Inflammatory macrophage treated with lipopolysaccharide for 1 hour (primary cell): ENCODE measurements at places on chromosomes 3 and 15.

GRCh38 chr3:10292505-10293419 lies at the start of gene GHRL:
Gene GHRL (minus strand): TSS chr3:10292947. CDS start chr3:10290180, 2,767 bp downstream.
- DNase-seq, result peak; percentile 64

DNA sequence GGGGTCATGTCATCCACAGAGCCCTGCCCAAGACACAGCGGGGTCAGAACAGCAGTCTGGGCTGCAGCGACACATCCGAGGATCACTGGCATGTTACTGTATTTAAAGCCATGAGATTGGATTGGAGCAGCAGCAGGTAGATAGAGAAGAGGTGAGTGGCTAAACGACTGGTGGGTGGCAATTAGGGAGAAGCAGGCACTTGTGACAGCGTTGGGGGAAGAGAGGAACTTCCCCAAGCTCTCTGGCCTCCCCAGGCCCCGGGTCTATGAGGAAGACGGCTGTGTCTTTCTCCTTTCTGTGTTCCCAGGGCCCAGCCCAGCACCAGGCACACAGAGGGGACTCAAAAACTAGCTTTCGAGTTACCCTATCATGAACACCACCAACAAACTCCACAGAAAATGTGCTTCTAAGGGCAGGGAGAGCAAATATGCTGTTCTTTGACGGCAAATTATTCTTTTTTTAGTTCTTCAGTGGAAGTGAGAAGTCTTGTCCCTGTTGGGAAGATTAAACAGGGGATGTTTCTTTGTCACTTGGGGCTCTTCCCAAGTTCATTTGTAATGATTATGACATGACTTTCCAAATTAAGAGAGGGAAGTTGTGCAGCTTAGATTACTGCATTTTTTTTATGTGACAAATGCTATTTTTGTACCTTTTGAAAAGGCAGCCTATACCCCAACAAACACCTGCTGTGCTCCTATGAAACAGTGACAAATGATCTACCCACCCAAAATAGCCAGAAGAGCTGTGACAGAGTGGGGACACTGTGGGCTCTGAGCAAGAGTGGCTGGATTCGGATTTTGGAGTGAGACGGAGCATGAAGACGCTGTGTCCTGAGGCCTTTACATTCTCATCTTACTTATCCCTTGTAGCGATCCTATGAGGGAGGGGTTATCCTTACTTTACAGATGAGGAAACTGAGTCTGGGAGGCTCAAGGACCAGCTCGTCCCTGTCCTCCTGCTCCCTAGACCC lies 7.2 kb upstream of the SYNM start:
- DNase-seq, result peak; percentile 11

DNA sequence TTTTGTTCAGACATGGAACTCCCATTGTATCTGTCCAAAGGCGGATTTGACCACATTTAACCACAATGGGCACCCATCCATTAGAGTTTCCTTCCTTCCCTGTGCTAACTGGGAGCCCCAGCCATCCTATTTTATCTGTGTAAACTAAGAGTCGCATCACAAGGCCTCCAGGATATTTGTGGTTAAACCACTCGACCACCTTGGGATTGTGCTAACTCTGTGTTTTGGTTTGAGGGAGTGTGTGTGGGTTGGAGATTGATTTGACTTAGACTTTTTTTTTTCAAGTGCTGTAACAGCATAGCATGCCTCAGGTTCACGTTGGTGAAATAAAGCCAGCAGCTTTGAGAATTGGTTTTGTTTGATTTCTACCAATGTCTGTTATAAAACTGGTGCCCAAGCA lies 100.4 kb upstream of the TP63 start:
- no peak for DNase-seq

GRCh38 chr3:120148187-120148949 lies 54.1 kb upstream of the GSK3B start:
- no peak for DNase-seq
